ENCODE measurements at places on chromosomes 1 and 21.
A peak's percentile ranks its signal among the peaks of the same experiment; 100 is the strongest.

GRCh38 chr1:183896466-183897048 lies 91.6 kb downstream of the RGL1 start:
- DNase-seq: no peak

DNA sequence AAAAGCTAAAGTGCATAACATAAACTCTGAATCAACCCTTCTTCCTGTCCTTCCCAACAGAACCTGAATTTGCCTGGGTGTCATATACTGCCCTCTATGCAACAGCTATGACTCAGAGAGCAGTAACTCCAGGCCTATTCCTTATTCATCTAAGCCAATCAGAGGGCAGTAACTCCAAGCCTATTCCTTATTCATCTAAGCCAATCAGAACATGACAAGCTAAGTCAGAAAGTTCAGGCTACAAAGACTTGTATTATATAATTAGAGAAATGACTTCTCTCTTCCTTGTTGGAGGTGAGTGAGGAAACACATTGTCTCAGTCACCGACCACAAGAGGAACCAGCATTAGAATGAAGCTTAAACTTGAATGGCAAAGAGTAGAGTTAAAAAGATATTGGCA lies 26.2 kb upstream of the TADA1 start:
- no peak for DNase-seq

- no peak for DNase-seq
Observed at GRCh38 chr1:39395357-39395831, 96.0 kb upstream of the BMP8A start.

DNA sequence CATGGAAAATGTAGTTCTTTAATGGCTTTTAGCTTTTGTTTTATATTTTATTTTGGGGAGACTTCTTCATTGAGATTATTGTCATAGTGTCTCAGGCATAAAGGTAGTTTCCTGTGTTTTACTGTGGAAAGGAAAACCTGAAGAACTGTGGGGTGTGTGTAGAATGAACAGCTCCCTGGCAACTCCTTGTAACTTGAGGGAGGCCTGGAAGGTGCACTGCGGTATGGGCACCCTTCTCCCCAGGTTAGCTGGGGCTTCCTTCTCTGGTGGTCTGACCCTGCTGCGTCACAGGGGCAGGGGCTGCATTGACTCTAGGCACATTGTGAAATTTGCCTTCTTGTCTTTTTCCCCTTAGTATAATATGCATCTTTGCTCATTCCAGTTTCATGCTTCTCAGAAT lies 1.7 kb downstream of the ATP1B1 start:
- no peak for DNase-seq

DNA sequence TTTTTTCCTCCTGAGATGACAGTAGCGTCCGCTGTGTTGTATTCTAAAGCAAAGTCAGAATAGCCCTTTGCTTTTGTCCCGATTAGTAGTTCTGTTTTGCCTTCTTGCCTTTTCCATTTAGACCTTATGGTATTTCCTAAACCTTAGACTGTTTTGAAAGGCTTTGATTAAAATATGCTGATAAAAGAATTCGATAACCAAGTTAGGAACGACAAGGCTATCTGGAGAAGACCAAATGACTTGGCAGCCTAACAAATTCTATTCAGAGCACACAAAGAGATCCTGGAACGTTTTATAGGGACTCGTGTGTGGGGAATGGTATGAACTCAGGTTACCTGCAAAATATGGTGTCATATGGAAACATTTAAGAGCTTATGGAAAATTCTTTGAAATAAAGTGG lies 42.9 kb downstream of the NFIA start:
- DNase-seq: no peak

GRCh38 chr1:113073479-113073950 lies 517 bp downstream of the LRIG2 start:
- DNase-seq: no peak

GRCh38 chr1:24189528-24189927 lies 2.4 kb upstream of the IFNLR1 start:
- peak; percentile 48 for DNase-seq

DNA sequence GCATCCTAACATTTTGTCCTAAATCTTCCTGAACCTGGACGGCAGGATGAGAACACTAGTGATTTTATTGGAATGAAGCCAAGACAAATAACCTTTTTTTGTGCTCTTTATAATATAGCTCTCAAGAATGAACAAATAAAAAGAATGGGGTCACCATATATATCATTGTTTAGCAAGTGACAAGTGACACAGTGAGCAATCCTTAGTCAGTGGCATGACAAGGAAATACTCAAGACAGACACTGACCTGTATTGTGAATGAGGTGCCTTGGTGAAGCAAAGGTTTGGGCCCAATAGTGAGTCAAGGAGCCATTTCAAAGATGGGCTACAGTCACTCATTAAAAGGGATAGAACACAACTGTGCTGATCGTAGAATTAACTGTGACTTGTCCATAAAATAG lies 35.7 kb downstream of the PTGFR start:
- DNase-seq: no peak

DNA sequence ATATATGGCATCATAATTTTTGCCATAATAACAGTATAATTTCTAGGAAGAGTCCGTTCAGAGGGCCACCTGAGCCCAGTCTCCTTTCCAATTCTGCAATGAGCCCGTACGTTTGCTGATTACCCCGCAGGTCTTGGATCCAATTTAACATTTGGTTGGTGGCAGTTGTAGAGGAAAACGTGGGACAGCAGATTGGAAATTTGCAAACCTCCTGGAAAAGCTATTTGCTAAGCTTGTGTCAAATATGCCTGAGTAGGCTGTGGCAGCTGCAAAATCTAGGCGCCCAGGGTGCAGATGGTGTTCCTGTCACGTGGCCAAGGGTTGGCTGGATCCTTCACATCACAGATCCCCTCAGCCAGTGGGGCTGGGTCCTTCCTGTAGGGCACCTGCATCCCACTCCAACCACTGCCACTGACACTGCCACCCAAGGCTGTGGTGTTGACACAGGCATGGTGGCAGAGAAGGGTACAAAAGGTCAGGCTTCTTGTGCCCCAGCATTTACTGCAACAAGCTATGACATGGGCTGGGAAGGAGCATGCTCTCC lies 174.8 kb upstream of the SYT6 start:
- no peak for DNase-seq

- DNase-seq: no peak
Observed at GRCh38 chr1:193589597-193590040, 403.2 kb upstream of the B3GALT2 start.

GRCh38 chr21:27104846-27105431 lies 138.1 kb upstream of the ADAMTS5 start:
- DNase-seq: no peak

DNA sequence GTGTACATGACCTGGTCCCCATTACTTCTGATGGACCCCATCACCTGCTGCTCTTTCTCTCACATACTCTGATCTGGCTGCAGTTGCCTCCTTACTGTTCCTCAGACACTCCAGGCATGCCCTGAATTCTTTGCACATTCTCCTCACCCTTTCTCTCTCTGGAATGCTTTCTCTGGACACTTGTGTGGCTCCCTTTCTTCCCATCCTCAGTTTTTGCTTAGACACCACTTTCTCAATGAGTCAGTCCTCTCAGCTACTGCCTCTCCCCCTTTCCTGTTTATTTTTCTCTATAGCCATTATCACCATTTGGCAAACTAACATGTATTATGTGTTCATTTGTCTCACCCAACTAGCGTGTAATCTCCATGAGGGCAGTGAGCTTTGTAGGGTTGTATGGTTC lies 28.1 kb downstream of the PLXNA2 start:
- no peak for DNase-seq

- no peak for DNase-seq
Observed at GRCh38 chr1:154478013-154478412, 24.0 kb upstream of the TDRD10 start.

DNA sequence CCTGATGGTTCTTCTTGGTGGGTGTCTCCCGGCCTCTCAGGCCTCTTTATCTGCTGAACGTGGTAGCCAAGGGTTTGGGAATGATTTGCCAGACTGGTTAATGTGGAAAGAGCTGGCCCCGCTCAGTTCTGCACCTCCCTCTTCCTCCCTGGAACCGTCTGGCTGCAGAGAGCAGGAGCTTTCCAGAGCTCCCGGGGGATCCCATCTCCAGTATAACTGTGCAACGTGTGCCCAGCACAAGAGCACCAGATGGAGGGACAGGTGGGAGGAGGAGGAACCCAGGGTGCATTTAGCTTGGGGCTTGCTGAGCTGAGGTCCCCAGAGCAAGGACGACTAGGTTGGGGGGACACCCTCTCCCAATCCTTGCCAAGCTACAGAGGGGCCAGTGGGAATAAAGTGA lies 5.0 kb downstream of the TFF1 start:
- DNase-seq: no peak

DNA sequence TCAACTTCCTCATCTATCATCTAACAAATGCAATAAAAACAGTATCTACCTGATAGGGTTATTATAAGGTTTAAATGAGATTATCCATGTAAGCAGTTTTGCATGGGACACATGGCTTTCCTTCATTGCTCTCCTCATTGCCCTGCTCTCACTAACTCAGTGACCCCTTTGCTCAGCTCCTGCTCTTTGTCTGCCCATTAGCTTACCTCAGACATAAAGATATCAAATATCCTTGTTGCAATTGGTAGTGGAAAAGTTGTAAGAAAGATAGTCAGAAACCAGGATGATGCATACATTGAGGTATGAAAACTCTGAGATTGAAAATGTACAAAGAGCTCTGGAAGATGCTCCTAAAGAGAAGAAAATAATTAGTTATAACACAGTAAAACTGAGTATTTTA lies 89.8 kb downstream of the EVI5 start:
- no peak for DNase-seq

- no peak for DNase-seq
Observed at GRCh38 chr1:208835781-208836180, 591.6 kb upstream of the PLXNA2 start.

DNA sequence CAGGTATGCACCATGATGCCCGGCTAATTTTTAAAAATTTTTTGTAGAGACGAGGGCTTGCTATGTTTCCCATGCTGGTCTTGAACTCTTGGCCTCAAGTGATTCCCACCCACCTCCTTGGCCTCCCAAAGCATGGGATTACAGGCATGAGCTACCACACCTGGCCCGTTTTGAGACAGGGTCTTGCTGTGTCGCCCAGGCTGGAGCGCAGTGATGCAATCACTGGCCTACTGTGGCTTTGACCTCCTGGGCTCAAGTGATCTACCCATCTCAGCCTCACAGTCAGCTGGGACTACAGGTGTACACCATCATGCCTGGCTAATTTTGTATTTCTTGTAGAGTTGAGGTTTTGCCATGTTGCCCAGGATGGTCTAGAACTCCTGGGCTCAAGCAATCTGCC lies 7.5 kb upstream of the SH3D21 start:
- DNase-seq: no peak

GRCh38 chr21:39105341-39105765 lies 77.9 kb downstream of the PSMG1 start:
- no peak for DNase-seq

- no peak for DNase-seq
Observed at GRCh38 chr1:219507437-219507836, 105.5 kb downstream of the ZC3H11B start.

- no peak for DNase-seq
Observed at GRCh38 chr1:246122071-246122470, 385.0 kb downstream of the SMYD3 start.

DNA sequence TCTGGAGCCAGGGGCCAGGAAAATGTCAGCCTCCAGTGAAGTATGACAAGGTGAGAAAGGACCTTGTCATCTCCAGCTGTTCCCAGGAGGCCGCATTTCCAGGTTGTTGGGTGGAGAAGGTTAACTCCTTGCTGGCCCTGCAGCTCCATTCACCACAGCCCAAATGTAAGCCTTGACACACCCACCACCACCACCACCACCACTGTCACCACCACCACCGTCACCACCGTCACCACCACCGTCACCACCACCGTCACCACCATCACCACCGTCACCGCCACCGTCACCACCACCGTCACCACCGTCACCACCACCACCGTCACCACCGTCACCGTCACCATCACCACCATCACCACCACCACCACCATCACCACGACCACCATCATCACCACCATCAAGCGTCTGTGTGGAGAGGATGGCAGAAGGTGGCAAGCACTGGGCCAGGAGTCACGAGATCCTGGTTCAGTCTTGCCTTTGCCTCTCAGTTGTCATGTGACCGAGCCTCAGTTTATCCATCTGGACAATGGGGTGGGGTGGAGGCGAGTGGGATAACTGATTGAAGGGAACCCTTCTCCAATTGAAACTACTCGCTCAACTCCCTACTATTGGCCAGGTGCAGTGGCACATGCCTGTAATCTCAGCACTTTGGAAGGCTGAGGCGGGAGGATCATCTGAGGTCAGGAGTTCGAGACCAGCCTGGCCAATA lies 21.2 kb upstream of the FAM131C start:
- DNase-seq: no peak

GRCh38 chr1:236395230-236395946 lies 1.3 kb downstream of the EDARADD start:
- DNase-seq: peak; percentile 66

GRCh38 chr1:52814465-52814864 lies 28.1 kb upstream of the ZYG11A start:
- DNase-seq: no peak

DNA sequence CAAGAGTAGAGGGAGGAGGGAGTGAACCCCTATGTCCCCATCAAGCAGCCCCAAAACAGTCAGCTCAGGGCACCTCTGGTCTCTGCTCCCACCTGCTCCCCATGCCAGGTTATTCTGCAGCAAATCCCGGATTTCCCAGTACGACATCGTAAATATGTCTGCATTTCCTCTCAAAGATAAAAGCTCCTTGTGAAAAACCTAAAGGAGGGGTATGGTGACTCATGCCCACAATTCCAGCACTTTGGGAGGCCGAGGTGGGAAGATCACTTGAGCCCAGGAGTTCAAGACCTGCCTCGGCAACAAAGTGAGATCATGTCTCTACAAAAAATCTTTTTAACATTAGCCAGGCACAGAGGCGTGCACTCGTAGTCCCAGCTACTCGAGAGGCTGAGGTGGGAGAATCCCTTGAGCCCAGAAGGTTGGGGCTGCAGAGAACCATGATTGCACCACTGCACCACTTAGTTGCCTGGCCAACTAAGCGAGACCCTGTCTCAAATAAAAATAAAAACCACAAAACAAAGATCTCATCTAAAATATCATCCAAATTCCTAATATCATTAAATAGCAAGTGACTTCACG lies 7.1 kb downstream of the ACOT7 start:
- no peak for DNase-seq

DNA sequence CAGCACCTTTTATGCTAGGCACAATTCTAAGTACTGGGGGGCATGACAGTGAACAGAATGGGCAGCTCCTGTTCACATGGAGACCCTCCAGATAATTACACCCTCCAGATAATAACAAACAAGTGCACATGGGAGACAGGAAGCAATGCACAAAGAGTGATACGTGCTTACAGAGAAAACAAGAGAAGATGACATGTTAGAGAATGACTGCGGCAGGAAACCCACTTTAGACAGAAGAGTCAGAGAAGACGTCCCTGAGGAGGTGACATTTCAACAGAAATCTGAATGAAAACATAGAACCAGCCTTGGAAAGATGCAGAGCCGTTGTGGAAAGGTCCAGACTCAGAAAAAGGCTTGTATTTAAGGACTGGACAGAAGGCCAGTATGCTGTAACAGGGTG lies 54.7 kb upstream of the ARTN start:
- no peak for DNase-seq

- DNase-seq: peak; percentile 75
Observed at GRCh38 chr1:209651138-209651587, 1.1 kb downstream of the LAMB3 start.

- no peak for DNase-seq
Observed at GRCh38 chr1:209641832-209642172, 10.4 kb downstream of the LAMB3 start.

GRCh38 chr1:186195377-186195931 lies 179.6 kb downstream of the TPR start:
- no peak for DNase-seq

- no peak for DNase-seq
Observed at GRCh38 chr1:12383786-12384185, 154.0 kb downstream of the VPS13D start.

- DNase-seq: no peak
Observed at GRCh38 chr21:43869486-43870325, 4.7 kb downstream of the AGPAT3 start.

Measured in stimulated activated naive CD8-positive, alpha-beta T cell treated with anti-CD3 and anti-CD28 coated beads, Interleukin-15, Interleukin-2, amounts not matched to agents 100 U/mL and 50 U/mL, for 24 hours (primary cell).